ENCODE measurements at places on chromosomes 7 and 10. TPM values are rescaled to one million over a fixed set of nuclear protein-coding genes. Genes with fewer than 3 reads are reported as not detected.

DNA sequence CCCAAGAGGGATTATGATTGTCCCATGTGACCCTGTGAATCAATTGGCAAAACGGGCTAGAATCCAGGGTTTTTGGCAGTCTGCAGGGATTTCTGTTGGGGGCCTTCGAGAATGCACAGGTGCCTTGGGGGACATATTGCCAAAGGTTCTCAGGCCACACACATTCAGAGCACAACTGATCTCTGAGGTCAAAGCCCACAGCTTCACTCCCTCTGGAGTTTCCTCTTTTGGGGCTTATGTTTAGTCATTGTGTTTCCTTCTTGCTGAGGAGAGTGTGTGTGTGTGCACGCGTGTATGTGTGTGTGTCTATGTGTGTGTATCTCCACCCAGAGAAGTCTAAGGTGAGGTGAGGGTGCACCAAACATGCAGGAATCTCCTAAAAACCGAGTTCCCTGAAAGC is 8.8 kb downstream of the PPIF start:
- DNase-seq: no peak
- H3K27ac ChIP-seq: no peak overlapping the region
- no peaks in the 10 kb centered on the region for H3K27me3 ChIP-seq
- peaks cover 50% of the 10 kb centered on the region for H3K36me3 ChIP-seq
- no peak overlapping the region for H3K4me3 ChIP-seq

- no peak overlapping the region for H3K27ac ChIP-seq
- no peaks in the 10 kb centered on the region for H3K27me3 ChIP-seq
- no peak for DNase-seq
- peaks cover 12% of the 10 kb centered on the region for H3K36me3 ChIP-seq
Observed at GRCh38 chr10:100928039-100928438, 15.3 kb downstream of the SLF2 start.

Gene CLDN4
- total RNA-seq: 0.24 TPM

- no peaks in the 10 kb centered on the region for H3K27me3 ChIP-seq
- peaks cover 10% of the 10 kb centered on the region for H3K4me1 ChIP-seq
- no peaks in the 10 kb centered on the region for H3K36me3 ChIP-seq
Observed at GRCh38 chr10:44978570-44979280, at the start of gene DEPP1. TSS of gene DEPP1 (minus strand) at chr10:44978809. CDS start at chr10:44978030, 779 bp downstream.

GRCh38 chr10:77763453-77764430 is 126.1 kb upstream of the KCNMA1 start:
- H3K4me1 ChIP-seq: no peaks in the 10 kb centered on the region
- no peaks in the 10 kb centered on the region for H3K36me3 ChIP-seq
- H3K4me3 ChIP-seq: no peak overlapping the region
- no peak overlapping the region for H3K27ac ChIP-seq

Gene PLEKHS1
- not detected for total RNA-seq

DNA sequence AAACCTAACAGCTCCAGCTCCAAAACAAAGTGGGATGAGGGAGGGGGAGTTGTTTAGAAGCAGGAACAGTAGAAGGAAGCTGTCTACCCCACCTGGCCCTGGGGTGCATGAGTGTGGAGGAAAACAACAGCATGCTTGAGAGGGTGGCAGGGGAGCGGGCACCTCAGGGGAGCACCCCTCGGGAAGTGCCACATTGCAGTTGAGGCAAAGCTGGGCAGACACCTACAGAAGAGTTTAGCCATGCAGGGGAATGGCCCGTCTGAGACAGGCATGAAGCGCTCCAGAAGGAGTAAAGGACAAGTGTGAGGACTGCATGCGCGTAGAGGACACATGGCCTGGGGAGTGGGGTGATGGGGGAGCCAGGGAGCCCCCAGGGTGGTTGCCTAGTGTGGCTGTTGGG is 18.1 kb downstream of the CHAT start:
- H3K4me3 ChIP-seq: no peak overlapping the region
- no peaks in the 10 kb centered on the region for H3K27me3 ChIP-seq
- no peak for DNase-seq
- no peak overlapping the region for H3K27ac ChIP-seq
- H3K36me3 ChIP-seq: no peaks in the 10 kb centered on the region
- H3K4me1 ChIP-seq: no peaks in the 10 kb centered on the region

GRCh38 chr10:100909501-100910263 is 3.1 kb upstream of the SLF2 start:
- DNase-seq: no peak
- no peak overlapping the region for H3K27ac ChIP-seq
- H3K4me1 ChIP-seq: peaks cover 13% of the 10 kb centered on the region
- H3K4me3 ChIP-seq: no peak overlapping the region
- no peaks in the 10 kb centered on the region for H3K27me3 ChIP-seq
- H3K36me3 ChIP-seq: peaks cover 7% of the 10 kb centered on the region

DNA sequence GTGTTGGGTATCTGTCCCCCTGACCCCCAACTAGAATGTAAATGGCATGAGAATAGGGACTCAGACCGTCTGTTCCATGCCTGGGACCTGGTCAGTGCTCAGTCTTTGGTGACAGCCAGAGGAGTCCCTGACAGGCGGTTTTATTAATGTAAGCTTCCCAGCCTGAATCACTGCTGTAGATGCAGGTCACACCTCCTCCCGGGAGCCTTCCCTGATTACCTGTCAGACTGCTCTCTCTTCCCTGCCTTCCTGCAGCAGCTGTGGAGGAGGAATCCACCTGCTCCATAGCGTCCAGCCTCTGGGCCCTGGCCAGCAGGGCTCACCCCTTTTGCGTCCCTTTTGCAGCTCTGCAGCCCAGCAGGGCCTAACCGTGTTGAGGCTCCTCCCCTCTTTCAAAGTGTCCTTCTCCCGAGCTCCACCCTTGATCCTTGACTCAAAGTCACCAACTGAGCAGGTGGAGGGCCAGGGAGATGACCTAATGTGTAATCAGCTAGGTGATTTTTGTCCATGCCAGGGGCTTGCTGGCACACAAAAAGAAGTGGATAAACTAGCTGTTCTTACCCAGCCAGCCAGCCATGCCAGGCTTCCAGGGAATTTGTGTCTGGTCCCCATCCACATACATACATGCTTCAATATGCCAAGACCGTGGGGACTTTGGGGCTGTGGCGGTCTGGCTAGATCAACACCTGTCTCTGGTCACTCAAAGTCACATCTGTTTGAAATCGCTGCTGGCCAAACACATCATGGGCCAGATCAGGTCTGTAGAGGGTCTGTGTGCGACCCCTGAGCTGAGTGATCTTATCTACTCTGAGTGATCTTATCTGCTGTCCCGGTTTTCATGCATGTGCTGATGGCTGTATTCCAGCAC is 195.1 kb downstream of the CCDC3 start:
- no peaks in the 10 kb centered on the region for H3K4me1 ChIP-seq
- no peaks in the 10 kb centered on the region for H3K27me3 ChIP-seq
- peaks cover 3% of the 10 kb centered on the region for H3K36me3 ChIP-seq
- no peak overlapping the region for H3K4me3 ChIP-seq

DNA sequence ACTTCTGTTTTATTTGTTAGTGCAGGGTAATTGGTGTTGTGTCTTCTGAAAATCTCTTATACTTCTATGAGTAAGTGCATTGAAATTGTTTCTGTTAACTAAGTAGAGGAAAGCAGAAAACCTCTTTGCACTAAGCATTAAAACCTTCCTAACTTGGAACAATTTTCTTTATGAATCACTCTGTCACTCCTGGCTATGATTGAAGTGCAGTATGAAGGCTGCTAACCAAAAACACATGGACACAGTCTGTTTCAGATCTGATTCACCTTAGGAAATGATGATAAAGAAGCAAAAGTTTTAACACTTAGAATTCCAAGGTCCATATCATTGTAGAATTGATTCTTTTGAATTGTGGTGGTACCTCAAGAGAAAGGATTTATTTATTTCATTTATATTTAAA is 41.9 kb downstream of the MET start:
- no peaks in the 10 kb centered on the region for H3K27me3 ChIP-seq
- no peak overlapping the region for H3K4me3 ChIP-seq
- no peak overlapping the region for H3K27ac ChIP-seq

GRCh38 chr7:157271315-157271990 is 65.4 kb upstream of the DNAJB6 start:
- H3K27ac ChIP-seq: no peak overlapping the region
- no peak for DNase-seq
- H3K27me3 ChIP-seq: no peaks in the 10 kb centered on the region
- no peak overlapping the region for H3K4me3 ChIP-seq

Gene KCNIP2
- total RNA-seq: 2.3 TPM

GRCh38 chr7:13982940-13983677 is 6.4 kb downstream of the ETV1 start:
- no peaks in the 10 kb centered on the region for H3K27me3 ChIP-seq
- H3K27ac ChIP-seq: no peak overlapping the region
- no peak for DNase-seq
- H3K4me3 ChIP-seq: no peak overlapping the region

- H3K4me3 ChIP-seq: no peak overlapping the region
- DNase-seq: no peak
- H3K36me3 ChIP-seq: peaks cover 2% of the 10 kb centered on the region
- H3K27me3 ChIP-seq: no peaks in the 10 kb centered on the region
- peaks cover 25% of the 10 kb centered on the region for H3K4me1 ChIP-seq
Observed at GRCh38 chr10:61935077-61935476, 33.6 kb downstream of the ARID5B start.

DNA sequence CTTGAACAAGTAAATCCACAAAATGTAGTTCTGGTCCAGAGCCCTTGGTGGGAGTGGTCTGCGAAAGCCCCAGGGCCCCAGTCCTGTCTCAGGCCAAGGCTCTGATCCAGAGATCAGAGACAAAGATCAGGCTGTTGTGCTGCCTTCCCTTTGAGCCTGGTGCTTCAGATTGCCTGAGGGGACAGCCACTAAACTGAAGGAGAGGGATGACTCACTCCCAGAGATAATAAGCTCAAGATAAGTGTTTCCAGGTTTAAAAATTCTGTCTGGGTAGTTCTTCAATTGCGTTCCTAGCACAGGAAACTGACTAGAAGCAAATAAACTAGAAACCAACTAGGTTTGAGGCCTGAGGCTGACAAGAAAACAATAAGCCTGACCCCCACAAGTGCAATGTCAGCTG is 190.2 kb downstream of the RAMP3 start:
- DNase-seq: no peak
- no peak overlapping the region for H3K4me3 ChIP-seq
- no peaks in the 10 kb centered on the region for H3K4me1 ChIP-seq

GRCh38 chr7:124649397-124650014 is 116.1 kb downstream of the GPR37 start:
- no peaks in the 10 kb centered on the region for H3K4me1 ChIP-seq
- no peak for DNase-seq
- no peaks in the 10 kb centered on the region for H3K36me3 ChIP-seq

Gene WNT2
- total RNA-seq: not detected

DNA sequence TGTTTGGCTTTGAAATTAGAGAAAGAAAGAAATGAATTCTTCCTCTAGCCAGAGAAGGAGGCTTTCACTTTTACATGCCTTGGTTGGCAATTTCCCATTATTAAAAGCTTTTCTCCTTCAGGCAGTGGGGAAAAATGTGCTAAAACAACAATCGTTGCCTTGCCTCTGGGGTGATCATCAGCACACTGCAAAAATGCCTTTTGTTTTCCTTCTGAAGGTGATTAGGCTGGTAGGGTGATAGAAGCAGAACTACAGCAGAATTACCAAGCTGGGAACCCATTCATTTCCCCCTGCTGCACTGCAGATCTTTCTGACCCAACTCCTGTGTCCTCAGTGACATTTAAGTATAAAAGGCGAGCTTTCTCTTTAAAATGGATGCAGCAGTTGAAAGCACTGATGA is 22.2 kb downstream of the ANK3 start:
- H3K36me3 ChIP-seq: no peaks in the 10 kb centered on the region
- no peaks in the 10 kb centered on the region for H3K27me3 ChIP-seq
- no peak for DNase-seq
- no peak overlapping the region for H3K4me3 ChIP-seq

- no peaks in the 10 kb centered on the region for H3K36me3 ChIP-seq
- H3K4me1 ChIP-seq: no peaks in the 10 kb centered on the region
- DNase-seq: no peak
Observed at GRCh38 chr10:16570731-16571130, 49.1 kb upstream of the C1QL3 start.

Gene TET1
- 2.9 TPM for total RNA-seq

Measured in naive thymus-derived CD4-positive, alpha-beta T cell (primary cell).